ENCODE measurements at places on chromosomes 2 and 18.

DNA sequence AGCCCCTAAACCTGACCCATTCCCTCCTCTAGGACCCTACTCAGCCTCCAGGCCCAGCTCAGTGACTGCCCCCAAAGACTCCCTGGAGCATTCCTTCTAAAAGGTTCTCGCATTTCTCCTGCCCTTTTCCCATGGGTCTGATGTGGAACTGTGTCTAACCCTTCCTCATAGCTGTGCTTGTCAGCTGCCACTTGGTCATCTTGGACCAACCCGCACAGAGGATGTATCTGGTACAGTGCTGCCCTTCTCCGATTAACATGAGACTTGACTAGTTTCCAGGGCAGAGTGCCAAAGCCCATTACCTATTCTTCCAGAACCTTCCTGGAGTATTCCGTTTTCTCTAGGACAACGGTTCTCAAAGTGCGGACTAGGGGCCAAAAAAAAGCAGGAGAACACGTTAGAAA lies 518 bp upstream of the NFU1 start:
- no peak for DNase-seq

- no peak for DNase-seq
Observed at GRCh38 chr2:149342509-149342908, 12.1 kb downstream of the LYPD6 start.

GRCh38 chr18:44937960-44938719 lies 257.5 kb downstream of the SETBP1 start:
- DNase-seq = no peak

DNA sequence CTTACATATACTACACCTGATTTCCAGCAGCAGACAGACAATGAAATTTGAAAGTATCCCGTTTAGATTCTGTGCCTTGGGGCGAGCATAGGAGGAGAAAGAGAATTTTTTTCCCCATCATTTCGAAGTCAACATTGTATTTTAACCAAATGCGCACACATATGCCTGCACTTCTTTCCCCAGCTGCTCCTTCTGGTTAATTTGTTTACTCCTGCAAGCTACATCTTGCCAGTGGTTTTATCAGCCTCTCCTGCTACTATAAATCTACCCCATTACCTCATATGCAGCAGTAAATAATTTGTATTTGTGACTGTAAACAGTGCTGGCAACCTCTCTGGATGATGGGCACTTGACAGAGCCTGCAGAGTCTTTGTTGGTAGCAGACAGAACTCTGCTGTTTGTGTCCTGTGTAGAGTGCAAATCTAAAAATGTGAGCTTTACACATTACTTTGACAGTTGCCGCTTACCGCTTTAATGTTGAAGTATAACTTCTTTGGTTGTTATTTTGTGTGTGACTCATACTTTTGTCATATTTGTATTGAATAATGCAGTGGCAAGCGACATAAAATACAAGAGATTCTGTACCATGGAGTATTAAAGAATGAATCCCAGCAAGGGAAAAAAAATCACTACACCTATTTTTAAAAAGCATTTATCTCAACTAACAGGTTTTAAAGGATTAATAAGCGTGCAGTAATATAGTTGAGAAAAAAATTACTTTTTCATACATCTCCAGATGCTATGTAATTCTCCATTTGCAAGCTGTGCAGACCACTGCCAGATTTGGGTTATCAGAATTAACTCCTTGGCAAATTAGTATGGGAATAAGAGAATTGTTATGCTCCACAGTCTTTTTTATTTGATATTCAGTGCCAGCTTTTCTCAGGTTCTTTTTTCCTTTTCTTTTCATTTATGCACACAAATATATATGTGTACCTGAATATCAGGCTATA lies 536.8 kb downstream of the XIRP2 start:
- DNase-seq = no peak

- peak; percentile 92 for DNase-seq
Observed at GRCh38 chr2:240560084-240560479, at the start of gene DUSP28. TSS of gene DUSP28 (plus strand) at chr2:240560357. CDS start at chr2:240560685, 328 bp downstream.

DNA sequence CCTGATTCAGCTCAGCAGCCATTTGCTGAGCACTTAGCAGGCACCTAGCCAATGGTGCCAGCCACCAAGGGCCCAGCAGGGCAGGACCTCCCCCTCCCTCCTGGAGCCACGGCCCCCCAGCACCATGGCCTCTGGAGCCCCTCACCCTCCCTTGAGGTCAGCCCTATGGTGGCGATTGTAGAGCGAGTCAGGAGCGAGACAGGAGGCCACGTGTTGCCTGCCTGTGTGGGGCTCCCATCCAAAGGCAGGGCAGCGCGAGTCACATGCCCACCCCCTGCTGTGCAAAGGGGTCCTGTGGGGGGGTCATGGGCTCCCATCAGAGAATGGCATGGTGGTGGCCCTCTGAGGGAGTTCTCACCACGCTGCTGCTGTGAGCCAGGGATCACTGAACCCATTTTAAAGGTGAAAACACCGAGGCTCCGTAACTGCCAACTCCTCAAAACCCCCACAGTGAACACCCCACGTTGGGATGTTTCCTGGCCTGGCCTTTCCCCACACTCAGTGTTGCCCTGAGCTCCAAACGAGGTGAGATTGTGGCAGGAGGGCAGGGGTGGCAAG lies 35.6 kb downstream of the RAMP1 start:
- no peak for DNase-seq

DNA sequence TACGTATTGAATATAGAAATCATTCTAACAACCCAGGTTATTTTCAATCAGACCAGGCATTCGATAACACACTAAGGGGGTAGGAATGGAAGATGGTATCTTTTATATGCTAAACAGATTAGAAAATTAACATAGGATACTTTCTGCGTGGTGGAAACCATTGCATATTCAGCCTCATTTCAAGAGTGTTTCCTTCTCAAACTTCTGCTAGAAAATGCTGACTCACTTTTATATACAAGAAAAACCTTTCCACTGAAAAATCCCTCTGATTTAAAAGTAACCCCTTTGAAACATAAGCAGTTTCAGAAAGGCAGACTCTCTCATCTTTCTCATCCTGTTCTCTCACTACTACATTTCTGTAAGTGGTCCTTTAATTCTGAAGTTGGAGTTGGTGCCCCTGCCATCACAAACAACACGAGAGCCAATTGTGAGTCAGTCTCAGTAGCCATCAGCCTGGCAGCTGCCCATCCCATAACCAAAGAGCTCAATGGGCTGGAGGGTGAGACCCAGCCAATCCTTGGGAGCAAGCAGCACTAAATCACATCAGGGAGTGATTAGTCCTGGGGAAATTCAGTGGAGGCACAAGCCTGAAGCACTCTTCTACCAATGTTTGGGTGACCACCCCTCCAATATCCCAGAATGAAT lies 343.1 kb downstream of the CELF4 start:
- no peak for DNase-seq

- DNase-seq = no peak
Observed at GRCh38 chr18:46028536-46028891, 43.5 kb downstream of the PSTPIP2 start.
